ENCODE measurements at places on chromosomes 12 and 14.

DNA sequence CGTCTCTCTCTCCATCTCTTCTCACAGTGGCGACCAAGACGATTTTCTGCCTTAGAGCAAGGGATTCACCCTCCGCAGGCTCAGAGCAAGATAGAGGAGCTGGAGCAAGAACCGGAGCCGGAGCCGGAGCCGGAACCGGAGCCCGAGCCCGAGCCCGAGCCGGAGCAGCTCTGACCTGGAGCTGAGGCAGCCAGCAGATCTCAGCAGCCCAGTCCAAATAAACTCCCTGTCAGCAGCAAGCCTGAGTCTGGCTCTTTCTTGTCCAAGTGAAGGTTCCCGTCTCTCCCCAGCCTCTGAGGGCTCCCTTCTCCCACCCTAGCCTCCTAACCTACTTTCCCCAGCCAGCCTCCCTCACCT lies 5.9 kb downstream of the LAG3 start:
- DNase-seq = no peak

DNA sequence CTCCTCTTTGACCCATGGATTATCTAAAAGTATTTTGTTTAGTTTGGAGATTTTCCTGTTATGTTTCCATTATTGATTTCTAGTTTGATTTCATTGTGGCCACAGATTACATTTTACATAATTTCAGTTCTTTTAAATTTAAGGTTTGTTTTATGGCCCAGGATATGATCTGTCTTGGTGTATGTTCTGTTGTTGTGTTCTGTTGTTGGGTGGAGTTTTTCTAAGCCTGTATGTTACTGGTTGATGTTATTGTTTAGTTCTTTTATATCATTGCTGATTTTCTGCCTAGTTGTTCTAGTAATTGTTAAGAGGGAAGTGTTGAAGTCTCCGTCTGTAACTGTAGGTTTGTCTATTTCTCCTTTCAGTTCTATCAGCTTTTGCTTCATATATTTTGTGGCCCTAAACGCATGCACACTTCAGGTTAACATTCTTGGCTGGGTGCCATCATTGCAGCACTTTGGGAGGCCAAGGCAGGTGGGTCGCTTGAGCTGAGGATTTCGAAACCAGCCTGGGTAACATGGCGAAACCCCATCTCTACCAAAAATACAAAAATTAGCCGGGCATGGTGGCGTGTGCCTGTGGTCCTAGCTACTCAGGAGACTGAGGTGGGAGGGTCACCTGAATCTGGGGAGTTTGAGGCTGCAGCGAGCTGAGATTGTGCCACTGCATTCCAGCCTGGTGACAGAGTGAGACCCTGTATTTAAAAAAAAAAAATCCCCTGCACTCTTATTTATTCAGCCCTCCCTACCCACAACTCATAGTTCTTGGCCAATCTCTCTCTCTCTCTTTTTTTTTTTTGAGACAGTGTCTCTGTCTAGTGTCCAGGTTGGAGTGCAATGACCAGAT lies 28.1 kb upstream of the CFL2 start:
- no peak for DNase-seq

DNA sequence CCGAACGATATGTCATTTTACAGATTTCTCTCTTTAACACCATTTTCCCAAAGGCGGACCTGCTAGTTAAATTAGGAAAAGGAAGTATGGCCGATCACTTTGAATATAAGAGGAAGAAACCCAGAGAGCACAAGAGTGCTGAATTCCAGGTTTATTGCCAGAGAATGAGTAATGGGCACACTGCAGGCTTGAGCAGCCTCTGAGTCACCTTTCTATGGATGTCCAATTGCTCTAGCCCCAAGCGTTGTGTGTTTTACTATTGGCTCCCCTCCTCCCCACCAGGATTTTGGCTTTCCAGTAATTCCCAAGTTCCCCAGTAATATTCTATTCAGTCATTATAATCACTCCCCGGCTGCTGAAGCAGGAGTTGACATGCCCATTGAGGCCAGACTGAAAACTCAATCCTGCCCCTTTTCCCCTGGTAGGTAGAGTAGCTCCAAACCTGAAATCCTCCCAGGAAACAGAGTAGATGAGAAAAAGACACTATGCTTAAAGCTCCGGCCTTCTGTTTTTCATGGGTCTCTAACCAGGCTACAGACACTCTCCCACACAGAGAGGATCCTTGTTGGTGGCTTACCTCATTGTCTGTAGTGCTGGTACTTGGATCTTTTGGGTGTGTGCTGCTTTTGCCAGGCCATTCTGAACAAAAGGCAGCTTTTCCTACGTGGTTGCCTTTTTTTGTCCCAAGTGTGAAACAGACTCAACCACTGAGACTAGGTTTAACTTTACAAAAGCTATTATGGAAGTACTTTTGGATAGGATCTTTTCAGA lies 704.3 kb upstream of the FLRT2 start:
- DNase-seq = no peak

DNA sequence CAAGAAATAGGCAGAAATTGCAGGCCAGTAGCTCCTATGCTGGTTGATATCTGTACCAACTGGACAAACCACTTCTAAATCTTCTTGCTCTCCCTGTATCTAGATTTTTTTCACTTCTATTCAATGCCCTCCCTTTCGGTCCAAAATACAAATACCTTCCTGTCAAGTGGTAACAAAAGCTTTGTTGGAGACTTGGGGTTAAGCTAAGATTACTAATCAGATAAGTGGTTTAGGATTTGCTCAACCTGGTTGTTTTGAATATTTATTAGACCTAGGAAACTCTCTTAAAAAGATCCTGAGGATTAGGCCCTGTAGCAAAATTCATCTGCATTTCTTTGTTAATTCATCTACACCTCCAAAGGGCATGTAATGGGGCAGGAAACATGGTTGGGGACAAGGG lies 410.1 kb downstream of the NAV3 start:
- no peak for DNase-seq

- DNase-seq = no peak
Measured at GRCh38 chr12:54386403-54387113, 2.0 kb upstream of the ZNF385A start.

DNA sequence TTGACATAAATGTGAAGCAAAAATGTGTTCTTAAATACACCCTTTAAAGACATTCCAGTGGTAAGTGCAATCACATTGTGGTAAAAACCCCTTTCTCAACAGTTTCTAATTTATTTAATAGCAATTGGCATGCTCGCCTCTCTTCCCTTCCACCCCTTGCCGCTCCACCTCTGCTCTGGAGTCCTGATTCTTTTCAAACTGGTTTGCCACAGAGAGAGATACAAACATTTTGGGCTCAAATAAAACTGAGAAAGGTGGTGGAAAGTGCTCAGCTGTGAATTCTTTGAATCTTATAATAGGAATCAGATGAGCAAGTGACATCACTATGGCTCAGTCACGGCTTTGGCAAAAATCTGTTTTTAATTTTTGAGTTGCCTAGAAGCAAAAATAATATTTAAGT lies 993.9 kb downstream of the GALC start:
- DNase-seq = no peak

DNA sequence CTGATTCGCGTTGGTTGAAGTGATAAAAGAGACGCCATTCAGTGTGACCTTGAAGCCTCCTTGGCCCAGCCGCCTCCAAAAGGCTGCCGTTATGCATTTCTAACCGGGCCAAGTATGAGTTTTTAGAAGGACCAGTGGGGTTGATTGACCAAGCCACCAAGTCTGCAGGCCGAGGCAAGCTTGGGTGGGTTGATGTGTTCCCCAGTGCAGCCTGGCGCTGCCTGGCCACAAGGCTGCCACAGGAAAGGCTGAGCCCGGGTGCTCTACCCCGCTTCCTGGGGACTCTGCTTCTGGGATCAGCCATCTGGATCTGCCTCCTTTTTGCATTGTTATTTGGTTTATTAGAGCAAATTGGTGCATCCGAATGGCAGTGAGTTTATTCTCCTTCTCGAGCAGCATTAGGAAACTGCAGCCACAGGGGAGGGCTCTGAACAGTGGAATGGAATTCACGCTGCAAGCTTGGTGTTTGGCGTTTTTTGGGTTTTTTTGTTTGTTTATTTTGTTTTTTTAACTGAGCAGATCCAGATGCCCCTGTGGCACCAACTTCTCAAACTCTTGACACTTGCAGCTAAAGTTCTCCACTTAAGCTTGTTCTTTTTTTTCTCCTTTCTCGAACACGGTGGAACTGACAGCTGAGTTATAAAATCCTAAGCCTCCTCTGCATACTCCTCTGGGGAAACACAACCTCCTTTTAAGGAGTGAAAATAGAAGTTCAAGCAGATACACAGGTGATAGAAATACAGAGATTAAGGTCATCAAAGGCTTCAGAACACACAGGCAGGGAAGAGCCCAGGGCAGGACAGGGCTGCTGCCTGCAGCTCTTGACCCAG lies 145.4 kb upstream of the FKBP4 start:
- DNase-seq = no peak

GRCh38 chr12:76341436-76342030 lies 6.7 kb downstream of the BBS10 start:
- DNase-seq = no peak

DNA sequence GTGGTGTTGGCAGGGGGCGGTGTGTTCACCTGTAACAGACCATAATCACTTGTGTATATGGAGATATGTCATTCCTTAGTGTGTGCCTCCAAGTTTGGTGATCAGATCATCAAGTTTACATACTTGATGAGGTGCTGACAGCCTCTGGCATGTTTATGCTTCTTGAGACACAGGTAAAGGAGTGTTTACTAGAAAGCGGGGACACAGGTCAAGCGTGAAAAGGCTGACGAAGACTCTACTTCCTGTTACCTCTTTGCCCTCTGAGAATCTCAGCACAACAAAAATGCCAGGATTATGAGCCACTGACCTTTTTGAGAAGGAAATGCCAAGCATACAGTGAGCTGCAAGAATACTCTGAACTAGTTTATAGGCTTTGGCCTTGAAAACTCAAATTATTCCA lies 29.6 kb downstream of the PRDM4 start:
- no peak for DNase-seq

DNA sequence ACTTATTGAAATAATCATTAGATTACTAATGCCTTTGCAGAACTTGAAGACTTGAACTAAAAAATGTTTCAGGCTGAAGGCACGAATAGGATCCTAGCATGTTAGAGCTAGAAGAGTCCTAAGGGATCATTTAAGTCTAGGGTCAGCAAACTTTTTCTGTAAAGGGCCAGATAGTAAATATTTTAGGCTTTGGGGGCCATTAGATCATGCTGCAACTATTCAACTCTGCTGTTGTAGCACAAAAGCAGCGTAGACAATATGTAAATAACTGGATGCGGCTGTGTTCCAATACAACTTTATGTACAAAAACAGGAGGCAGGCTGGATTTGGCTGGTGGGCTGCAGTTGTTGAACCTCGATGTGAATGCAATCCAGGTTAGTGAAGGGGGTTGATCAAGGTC lies 221.7 kb downstream of the ATP23 start:
- no peak for DNase-seq

GRCh38 chr14:24607635-24608514 lies 1.6 kb downstream of the GZMH start:
- DNase-seq = no peak

GRCh38 chr12:75666939-75667334 lies 155.5 kb upstream of the KRR1 start:
- no peak for DNase-seq

- DNase-seq = no peak
Measured at GRCh38 chr14:50262865-50263264, 31.5 kb upstream of the SOS2 start.

- DNase-seq = peak; percentile 51
Measured at GRCh38 chr14:68771631-68772030, 21.2 kb downstream of the ZFP36L1 start.

- no peak for DNase-seq
Measured at GRCh38 chr12:1635301-1636095, 6.5 kb downstream of the WNT5B start.

DNA sequence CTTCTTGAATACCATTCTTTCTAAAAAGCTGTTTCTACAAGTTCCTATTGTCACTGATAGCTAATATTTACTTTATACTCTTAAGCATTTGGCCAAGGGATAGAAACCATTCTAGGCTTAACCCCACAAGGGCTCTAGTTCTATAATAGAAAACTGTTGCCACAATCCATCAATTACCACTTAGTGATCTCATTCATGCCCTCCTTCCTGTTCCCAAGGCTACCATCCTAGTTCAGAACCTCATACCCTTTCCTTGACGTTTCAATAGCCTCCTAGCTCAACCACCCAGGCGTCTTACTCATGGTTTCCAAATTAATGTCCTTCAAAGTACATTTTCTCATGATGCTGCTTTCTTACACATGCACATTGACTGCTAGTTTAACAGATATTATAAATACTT lies 493.5 kb downstream of the NAV3 start:
- DNase-seq = no peak

GRCh38 chr12:118061011-118061872 lies at the start of gene WSB2:
WSB2 (minus strand) TSS chr12:118061179; CDS start chr12:118061048, 131 bp downstream.
- DNase-seq = peak; percentile 91

DNA sequence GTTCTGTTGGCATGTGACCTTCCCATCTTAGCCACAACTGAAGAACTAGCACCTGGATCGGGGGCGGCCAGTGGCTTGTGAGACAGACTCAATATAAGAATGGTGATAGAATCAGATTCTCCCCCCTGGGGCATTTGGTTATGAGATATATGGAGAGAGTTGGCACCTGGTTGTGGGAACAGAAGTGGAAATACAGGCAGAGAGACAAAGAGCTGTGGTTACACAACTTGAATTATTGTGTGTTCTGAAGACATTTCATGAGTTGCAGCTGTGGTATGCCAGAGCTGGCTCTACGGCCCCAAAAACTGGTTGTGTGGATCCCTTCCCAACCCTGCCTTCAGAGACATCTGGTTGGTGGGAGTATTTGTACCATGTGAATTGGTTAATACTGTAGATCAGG lies 2.9 kb upstream of the MSRB3 start:
- no peak for DNase-seq

GRCh38 chr14:22200977-22201605 lies 387.9 kb downstream of the DAD1 start:
- peak; percentile 24 for DNase-seq

- no peak for DNase-seq
Measured at GRCh38 chr12:11769723-11770514, 120.4 kb downstream of the ETV6 start.
